ENCODE measurements at places on chromosomes 5 and 9.

DNA sequence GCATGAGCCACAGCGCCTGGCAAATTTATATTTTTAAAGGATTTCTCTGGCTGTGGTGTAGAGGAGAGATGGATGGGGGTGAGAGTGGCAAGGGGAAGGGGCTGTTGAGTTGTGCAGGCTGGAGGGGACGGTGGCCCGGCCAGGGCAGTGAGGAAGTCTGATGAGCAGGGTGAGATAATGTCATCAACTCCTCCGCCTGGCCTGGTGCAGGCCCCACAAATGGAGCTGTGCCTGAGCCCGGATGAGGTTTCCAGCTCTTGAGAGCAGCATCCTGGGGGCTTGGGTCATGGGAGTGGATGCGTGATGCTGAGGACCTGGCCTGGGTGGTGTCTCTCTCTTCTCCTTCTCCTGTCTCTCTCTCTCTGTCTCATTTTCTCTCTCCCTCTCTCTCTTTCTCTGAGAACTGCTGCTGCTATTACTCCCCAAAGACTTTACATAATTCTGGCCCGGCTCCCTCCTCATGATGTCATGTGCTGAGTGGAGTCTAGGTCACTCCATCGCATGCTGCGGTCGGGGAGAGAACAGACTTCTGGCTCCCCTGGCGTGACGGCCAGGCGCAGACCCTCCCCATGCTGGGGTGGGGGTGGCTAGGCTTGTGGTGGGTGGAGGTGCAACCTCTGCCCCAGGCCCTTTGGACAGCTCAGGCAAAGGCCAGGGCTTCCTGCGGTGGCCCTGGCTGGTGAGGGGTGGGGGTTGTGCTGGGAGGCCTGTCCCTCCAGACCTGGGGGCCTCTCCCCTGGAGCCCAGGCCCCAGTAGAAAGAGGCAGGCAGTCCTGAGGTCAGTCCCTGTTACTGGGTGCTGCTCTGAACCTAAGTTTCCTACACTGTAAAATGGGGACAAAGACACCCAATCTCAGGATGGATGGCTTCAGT is 26.4 kb downstream of the FGF18 start:
- DNase-seq = no peak

- no peak for DNase-seq
Observed at GRCh38 chr5:41363343-41363986, 146.9 kb downstream of the PLCXD3 start.

- DNase-seq = no peak
Observed at GRCh38 chr5:109788596-109788995, 98.9 kb downstream of the MAN2A1 start.

DNA sequence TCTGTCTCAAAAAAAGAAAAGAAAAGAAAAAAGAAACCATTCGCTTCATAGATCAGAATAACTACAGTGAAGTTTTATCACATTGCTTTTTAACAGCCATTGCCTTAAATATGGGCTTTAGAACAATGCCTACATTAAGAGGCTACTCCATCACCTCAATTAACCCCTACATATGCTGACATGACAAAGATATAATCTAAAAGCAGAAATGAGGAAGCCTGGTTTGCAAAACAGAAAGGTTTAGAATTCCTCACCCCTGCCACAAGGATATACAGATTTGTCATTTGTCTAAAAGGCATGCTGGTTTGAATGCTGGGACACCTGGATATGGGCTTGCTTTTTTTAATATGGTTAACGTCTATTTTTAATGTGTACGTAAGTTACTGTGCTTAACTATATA is 1353.0 kb upstream of the C9orf72 start:
- no peak for DNase-seq

DNA sequence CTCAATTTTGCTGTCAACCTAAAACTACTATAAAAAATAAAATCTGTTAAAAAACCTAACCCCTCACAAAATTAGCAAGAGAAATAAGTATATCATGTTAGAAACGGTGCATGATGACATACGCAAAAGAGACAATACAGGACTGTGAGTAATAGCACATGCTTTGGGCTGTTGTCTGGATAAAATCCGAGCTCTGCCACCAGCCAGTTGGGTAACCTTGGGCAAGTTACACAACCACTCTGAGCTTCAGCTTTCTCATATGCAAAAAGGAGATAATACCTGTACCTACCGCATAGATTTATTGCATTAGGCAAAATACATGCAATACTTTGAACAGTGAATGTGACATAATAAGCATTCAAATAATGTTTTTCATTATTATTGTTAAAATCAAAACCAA is 481.7 kb downstream of the TLE1 start:
- no peak for DNase-seq

GRCh38 chr5:14003936-14004335 is 59.4 kb upstream of the DNAH5 start:
- no peak for DNase-seq

DNA sequence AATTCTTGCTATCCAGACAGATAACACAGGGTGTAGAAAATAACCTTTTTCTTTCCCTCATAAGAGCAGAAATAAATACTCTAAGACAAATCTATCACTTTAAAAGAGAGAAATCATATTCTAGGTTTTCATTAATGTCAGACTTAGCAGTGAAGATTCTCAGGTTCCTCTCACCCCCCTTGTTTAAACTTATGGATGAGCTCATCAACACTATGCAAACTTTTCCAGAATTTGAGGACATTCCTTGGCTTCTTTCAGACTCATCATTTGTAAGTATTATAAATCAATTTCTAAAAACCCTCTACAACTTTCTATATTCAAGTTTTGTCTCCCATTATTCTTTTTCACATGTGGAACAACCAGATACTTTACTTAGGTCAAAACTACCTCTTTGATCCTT is 374.9 kb upstream of the TRPC7 start:
- DNase-seq = no peak

DNA sequence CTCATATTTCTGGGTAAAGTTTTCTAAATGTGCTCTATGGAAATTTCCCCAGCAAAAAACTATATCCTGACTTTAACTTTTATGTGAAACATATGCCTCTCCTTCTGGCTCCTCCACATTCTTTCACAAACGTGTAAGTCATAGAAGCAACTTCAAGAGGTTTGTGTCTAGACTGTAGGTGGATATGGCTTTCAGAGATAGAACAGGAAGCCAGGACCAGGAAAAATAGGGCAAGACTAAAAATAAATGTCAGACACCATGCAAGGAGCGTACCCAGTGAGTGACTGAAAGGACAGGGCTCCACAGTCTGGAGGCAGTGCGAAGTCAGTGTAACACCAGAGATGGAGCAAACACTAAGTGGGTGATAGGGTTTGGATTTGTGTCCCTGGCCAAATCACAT is 240.7 kb downstream of the COX7C start:
- DNase-seq = no peak

GRCh38 chr9:128163523-128164306 is 3.6 kb downstream of the BBLN start:
- no peak for DNase-seq

- DNase-seq = no peak
Observed at GRCh38 chr5:2909035-2909434, 157.6 kb upstream of the IRX2 start.

DNA sequence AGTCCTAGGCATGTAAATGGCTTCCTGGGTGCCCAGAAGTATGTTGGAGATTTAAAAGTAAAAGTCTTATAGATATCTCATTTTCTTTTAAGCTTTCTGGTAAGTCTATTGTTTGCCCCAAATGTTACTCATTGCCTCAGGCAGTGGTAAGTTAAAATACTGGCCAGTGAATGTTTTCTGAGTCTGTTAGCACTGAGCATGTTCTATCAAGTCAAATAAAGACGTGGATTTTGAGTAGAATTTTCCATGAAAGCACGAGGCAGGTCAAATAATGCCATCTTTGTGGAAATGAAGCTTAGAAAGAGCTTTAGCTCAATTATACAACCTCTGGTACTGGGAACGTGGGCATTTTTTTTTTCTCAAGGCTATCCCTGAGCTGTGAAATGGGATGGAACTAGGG is 651.3 kb upstream of the ACO1 start:
- DNase-seq = no peak

DNA sequence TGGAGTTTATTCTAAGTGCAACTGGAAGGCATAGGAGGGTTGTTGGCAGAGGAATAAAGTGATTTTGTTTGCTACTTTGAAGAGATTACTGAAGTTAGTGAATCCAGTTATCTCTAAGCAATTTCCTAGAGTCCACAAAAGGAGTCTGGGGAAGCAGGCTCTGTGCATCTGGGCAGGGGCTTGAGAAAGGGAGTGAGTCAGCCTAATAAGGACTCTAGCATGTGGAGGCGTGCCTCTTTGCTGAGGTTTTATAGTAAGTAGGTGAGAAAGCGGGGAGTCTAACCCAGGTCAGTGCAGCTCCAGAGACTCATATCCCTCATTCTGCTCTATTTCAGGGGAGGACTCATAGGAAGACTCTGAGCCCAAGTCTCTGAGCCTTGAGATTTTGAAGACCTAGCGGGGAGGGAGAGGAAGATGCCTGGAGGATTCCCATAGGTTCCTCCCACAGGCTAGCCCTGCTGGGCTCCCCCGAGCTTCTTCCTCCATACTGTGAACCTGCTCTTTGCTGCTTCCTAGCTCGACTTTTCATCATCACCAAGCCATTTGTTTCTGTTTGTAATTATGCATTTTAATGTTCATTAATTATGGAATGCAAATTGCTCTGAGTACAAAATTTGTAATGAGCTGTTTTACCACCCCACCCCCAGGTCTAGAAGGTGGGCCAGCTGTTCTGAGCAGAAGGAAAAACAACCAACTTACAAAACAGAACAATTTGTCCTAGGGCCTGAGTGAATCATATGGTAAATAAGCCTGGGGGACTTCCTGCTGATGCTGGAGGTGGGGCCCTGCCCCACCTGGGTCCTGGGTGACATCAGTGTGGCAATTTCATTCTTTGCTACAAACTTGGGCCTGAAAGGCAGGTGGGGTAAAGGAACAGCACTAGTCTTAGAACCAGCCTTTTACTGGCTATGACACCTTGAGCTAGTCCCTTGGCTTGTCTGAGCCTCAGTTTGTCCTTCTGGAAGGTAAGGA is 150.2 kb downstream of the TRIM32 start:
- DNase-seq = no peak

DNA sequence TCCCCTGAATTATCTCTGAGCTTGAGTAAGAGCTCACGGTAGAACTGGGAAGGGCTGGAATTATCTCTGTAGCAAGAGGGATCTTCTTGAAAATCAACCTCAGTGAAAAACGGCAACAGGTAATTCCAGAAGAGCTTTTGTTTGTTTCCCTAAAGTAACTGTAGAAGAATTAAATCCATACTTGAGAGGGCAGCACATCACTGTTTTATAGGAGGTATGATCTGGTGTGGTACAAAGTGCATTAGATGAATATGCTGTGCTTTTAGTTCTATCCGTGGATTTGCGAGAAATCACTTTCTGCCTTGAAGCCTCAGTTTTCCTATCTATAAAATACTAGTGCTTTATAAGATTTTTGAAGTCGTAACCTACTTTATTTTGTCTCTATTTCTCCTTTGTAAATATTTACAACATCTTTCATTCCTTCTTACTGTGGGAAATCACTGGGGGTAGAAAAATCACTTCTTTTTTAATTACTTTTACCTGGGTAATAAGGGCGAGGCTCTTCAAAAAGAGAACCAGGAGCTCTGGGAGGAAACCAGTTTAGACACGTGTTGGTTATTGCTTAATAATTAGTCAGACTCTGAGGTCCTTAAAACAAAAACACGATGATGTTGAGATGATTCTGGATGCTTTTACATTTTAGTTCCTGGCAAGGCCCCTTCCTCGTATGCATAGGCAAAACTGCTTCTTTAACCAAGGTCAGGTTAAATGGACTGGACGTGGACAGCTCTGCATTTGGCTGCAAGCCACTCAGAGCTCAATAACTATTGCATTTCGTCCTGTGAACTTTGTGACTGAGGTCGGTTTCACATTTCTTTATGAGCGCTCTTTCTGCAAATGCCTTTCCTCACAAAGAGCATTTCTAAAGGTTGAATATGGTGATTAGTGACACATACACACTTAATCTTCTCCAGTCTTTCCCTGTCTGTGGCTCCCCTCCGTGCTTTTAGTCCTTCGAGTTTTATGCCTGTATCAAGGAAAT is 376.1 kb downstream of the BRINP1 start:
- no peak for DNase-seq

DNA sequence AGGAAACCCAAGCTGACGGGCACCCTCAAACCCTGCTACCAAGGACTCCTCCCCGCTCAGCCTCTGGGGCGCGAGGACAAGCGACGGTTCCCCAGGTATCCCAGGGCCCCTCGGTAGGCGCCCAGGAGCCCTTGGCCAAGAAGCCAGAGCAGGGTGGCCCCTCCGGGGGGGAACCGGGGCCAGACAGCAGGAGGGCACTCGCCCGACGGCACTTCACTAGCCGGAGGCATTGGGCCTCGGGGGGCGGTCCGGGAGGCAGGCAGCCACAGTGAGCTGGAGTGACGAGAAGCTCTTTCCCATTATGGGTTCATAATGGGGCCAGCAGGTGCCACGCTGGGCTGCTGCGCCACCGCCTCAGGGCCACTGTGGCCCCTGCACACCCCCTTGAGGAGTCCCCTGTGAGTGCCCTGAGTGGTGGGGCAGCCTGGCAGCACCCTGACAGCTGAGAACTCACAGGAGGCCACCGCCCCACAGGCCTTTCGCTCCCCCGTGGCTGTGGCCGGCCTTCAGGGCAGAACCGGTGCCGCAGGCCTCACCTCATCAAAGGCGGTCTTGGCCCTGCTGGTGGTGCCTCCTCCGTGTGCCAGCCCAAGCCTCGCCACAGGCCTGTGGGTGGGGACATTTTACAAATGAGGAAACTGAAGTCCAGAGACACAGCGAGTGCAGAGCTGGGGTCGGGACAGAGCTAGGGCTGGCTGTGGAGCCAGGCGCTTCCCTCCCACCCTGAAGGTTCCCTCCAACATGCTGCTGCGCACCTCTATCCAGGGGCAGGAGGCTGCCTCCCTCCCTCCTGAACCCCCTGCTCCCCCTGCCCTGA is 68.7 kb downstream of the PSMB7 start:
- DNase-seq = no peak

DNA sequence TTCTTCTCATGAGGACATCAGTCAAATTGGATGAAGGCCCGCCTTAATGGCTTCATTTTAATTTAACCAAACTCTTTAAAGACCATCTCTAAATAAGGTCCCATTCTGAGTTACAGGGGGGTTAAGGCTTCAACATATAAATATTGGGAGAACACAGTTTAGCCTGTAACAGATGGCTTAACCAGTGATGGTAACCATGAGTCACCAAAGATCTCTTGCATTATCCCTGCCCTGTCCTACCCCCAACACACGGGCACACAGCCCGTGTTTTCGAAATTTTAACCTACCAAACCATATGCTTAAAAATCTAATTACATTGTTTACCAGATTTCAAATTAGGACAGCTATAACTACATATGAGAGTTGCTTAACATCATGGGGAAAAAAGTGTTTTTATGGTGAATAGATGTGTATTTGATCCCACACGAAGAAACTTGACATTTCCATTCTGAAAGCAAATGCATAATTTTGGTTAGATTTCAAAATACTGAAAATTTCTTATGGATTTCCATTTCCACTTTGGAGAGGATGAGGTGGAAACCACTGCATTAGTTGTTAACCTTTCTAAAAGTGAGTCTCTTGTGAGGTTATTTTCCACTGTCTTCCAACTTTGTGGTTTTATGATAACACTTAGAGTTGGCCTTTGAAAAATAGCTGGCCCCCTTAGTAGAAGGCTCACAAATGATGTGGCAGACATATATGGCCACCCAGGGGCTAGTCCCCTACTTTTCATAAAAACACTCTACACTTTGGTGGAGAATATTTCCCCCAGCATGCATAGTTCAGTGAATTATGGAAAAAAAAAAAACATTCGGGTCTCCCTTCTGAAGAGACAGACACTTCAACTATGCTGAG is 849.3 kb downstream of the TLE1 start:
- DNase-seq = no peak
